ENCODE measurements at places on chromosomes 7 and 10.
A peak's percentile ranks its signal among the peaks of the same experiment; 100 is the strongest.

GRCh38 chr10:70761031-70761601 is 24.1 kb downstream of the TBATA start:
- peak; percentile 63 for DNase-seq

- no peak for DNase-seq
Observed at GRCh38 chr10:107899075-107899474, 734.6 kb upstream of the SORCS1 start.

DNA sequence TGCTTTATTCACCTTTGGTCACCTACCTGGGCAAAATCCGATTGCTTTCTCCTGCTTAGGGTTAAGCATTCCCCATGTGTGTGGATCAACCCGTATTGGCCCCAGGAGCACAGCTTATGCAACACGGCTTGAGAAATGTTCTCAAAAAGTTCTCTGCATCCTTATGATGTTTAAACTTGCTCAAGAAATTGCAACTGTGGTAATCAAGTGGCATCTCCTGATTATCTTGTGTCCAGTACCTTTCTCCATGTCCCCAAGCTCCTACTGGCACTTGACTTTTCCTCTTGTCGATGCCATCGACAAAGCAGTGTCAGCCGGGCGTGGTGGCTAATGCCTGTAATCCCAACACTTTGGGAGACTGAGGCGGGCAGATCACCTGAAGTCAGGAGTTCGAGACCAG is 4.7 kb upstream of the PKD2L1 start:
- DNase-seq: no peak

- no peak for DNase-seq
Observed at GRCh38 chr10:79357180-79357579, 9.9 kb downstream of the PPIF start.

DNA sequence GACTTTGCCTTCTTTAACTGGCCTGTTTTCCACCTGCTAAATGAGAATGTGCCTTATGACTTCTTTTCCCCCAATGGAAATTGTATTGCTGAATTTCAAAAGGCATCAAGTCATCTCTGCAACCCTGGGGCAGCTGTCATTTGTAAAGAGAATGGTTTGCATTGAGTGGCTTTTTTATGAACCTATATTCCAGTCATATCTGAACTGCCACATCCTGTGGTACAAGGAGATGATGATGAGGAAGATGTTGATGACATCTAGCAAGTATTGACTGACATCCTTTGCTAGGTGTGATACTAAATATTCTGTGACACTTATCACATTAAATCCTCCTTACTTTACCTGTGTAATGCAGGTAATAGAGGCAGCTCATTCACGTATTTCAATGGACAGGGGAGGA is 88.3 kb upstream of the KIAA1217 start:
- DNase-seq: no peak

DNA sequence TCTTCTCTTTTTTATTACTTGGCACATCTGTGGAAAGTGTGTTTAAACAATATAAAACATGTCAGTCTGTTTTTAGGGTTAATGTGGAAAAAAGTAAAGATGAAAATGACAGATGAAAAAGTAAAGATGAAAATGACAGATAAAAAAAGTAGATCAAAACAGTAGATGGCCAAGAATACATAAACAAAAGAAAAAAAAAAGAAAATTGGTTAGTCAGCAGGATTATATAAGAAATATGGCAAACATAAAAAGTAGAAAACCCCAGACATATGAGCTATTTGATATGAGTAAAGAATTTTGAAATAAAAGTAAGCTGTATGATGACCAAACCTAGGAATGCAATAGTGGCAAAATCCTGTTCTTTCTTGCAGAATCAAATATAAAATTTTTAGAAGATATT is 365.7 kb upstream of the AKR1E2 start:
- no peak for DNase-seq

- no peak for DNase-seq
Observed at GRCh38 chr7:47521011-47521795, 60.7 kb downstream of the TNS3 start.

- DNase-seq: no peak
Observed at GRCh38 chr7:12907774-12908173, 220.3 kb downstream of the ARL4A start.

Data from ecto neural progenitor cell (in vitro differentiated cells).